ENCODE measurements at places on chromosomes 2 and 18.

DNA sequence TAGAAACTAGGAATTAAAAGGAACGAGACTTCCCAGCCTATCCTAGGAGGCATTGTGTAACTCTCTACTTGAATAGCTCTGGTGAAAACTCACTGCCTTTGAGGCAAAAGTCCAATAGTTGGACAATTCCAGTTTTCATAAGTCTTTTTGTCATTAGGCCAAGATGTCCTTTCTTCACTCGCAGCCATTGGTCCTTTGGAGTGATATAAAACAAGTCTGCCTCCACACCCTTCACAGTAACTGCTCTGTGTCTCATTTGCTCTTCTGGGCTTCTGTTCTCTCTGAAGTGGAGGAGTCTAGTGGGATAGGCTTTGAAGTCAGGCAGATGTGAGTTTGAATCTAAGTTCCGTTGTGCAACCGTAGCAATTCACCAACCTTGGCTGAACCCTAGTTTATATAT lies 28.2 kb downstream of the ANTXR1 start:
- DNase-seq, result no peak

DNA sequence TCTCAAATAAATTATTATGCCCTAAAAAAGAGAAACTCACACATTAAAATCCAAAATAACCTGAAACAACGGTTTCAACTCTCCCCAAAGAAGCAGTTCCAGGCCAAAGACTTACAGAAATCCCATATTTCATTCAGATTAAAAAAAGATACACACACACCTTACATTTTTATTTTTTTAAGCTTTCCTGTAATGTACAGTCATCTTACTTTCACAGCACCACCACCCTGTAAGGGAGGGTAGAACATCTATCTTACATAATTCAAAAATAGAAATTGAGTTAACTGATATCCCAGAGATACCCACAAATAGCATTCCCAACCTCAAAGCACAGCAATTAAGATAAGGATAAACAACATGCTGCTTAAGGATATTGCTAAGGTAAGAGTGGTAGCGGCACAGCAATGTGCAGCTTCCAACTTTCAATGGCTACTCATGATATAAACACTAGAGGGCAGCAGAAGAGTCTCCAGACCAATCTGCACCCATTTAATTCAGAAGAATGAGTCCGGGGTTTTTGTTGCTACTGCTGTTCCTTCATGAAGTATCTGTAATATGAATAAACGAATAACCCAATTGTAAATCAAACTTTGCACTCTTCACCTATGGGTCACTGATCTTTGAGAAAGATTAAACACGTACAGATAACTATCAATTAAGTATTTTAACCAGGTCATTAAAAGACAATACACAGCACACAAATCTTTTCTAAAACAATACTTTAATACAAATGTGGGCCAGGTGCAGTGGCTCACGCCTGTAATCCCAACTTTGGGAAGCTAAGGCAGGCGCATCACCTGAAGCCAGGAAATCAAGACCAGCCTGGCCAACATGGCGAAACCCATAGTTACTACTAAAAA lies 11.3 kb downstream of the GFPT1 start:
- no peak for DNase-seq

DNA sequence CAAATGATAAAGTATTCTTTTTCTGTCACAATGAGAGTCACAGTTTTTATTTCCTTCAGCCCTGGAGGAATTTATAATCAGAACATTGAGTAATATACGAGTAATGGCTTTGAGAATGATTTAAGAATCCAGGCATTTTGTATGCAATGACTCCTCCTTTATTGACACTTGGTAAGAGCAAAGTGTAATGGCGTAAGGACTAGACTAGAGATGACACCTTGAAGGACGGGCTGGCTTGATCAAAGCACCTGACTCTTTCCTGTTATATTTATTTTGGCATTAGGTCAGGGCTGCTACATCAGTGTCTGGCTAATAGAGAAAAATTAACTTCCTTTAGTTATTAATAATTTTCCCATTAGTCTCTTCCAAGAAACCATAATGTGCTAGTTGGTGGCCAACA lies 482.4 kb upstream of the GCFC2 start:
- no peak for DNase-seq

- no peak for DNase-seq
Observed at GRCh38 chr18:55452123-55452611, 135.8 kb downstream of the TCF4 start.
